Activated CD4-positive, alpha-beta T cell treated with anti-CD3 and anti-CD28 coated beads, Interleukin-2, amount 50 U/mL, for 1 hour (primary cell): ENCODE measurements at places on chromosomes 6 and 20.

DNA sequence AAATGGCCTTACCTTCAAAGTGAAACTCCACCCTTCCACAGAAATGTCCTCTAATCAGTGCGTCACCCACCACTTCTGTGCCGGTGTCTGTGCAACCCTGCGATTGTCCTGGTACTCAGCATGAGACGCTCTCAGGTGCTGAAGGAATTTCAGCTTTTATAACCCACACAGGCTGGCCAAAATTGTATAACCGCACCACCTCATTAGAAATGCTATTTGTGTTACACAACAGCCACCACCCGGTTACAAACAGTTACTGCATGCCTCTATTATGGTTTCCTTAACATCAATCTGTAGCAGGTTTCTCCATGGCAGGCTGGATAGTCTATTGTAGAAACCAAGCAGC lies 51.5 kb downstream of the SLC23A2 start:
- peak; percentile 1 for DNase-seq

GRCh38 chr6:130245267-130245666 lies 22.5 kb upstream of the SAMD3 start:
- DNase-seq = no peak

DNA sequence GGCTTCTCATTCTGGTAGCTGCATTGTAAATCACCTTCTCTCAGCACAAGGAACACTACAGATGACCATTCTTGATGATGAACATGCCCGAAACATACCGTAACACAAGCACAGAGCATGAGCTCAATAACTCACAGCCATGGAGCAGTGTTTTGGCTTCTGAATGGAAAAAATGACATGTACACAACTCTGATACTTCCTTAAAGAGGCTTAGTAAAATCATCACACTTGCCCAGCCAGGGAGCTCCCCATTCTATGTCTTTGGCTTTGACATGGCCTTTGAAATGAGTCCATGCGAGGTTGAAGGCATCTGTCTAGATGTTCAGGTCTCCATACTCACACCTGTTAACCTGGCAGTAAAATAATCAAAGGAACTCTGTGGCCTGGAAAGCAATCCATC lies 87.6 kb downstream of the MYB start:
- DNase-seq = no peak

GRCh38 chr6:160462116-160462515 lies 113.9 kb downstream of the SLC22A3 start:
- no peak for DNase-seq

DNA sequence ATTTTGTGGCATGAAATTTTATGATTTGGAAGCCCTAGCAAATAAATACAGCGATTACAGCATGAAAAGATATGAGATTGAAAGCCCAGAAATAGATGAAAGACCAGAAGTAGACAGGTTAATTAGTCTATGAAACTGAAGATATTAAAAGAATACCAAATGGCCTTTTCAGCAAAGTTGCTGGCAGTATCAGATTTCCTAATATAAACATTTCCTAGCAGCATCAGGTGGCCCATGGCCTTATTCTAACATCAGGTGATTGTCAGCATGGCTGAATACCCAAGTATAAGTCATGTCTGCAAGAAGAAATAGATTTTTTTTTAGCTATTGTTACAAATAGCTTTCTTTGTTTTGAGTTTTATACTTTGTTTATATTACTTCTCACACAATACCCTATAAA lies 93.2 kb downstream of the CLVS2 start:
- no peak for DNase-seq

DNA sequence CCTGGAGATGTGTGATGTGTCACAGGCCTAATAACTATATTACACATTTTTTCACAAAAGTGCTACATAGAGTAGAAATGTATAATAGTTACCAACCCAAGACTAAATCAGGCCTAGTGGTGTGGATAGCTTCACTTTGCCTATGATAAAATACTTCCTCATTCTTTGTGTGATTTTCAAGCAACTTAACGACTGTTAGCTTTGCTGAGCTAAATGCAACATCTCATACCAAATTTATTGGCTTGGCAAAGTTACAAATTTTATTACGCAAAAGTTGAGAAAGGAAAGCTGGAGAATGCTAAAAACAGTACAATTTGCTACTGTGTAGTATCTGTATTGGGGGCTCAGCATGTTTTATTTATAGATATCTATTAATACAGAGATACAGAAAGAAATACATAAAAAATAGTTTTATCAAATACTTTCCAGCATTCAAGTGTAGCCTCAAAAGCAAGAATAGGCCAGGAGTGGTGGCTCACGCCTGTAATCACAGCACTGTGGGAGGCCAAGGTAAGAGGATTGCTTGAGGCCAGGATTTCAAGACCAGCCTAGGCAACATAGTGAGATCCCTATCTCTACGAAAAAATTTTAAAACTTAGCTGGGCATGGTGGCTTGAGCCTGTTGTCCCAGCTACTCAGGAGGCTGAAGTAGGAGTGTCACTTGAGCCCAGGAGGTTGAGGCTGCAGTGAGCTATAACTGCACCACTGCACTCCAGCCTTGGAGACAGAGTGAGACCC lies 3.6 kb upstream of the EDN1 start:
- DNase-seq = no peak
